ENCODE measurements at places on chromosomes 5 and 9.

DNA sequence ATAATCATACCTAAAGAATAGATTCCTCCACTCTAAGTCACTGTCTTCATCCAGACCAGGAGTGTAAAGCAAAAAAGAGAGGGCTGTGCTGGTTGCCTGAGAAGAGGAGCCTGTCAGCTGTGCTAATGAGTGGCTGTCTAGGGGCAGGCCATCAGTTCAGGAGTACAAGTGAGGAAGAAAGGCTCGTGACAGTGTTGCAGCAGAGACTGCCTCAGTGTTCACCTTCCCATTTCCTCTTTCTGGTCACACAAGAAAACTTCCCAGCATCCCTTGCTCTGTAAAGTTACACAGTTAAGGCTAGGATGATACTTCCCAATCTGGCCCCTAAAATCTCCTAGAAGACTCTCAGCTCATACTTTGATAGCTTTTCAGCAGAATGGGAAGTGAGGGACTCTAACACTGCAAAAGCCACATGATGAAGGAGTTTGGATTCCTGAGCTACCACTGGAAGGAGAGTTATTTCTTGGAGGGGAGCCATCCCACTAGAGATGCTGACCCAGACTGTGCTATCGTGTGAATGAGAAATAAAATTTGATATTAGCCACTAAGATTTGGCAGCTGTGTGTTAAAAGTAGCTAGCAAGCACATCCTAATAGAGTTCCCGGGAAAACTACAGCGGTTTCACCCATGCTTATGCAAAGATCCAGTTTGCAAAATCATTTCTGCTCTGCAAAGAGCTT is 67.1 kb downstream of the ADAMTS12 start:
- ATAC-seq: peak; percentile 51

DNA sequence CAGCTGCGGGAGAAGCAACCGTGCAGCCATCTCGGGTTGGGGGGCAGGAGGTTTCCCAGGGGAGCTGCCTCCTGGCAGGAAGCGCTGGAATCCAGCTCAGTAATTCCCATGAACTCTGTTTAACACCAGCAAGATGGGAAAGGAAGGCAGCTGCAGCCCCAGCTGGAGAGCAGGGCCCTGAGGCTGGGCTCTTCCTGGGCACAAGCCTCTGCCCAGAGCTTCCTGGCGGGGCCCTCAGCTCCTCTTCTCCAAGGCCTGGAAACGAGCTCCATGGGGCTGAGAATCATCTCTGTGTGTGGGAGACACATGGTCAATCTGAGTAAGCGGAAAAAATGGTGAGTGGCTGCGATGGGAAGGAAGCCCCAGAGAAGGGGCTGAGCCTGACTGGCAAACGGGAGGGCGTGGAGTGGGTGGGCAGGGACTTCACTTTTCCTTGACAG is 6.3 kb downstream of the MRPL36 start:
- no peak for ATAC-seq

DNA sequence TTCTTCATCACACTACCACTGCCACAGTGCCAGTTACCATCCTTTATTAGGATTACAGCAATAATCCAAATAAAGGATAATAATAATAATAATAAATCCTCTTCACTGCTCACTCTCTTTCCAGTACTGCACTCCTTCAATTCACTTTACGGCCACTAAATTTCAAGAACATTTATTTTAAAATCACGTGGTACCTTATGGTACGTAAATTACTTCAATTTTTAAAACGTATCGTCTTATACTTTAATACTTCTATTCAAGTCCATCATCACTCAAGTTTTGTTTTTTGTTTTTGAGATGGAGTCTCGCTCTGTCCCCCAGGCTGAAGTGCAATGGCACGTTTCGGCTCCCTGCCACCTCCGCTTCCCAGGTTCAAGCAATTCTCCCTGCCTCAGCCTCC is 36.5 kb downstream of the PTBP3 start:
- ATAC-seq: no peak

GRCh38 chr5:113495422-113495841 is 7.2 kb upstream of the MCC start:
- no peak for ATAC-seq

- no peak for ATAC-seq
Measured at GRCh38 chr5:166936351-166936750, 1355.1 kb upstream of the WWC1 start.

GRCh38 chr5:64758901-64759300 is 9.6 kb downstream of the SREK1IP1 start:
- ATAC-seq: no peak

- ATAC-seq: no peak
Measured at GRCh38 chr9:115134941-115135340, 17.0 kb upstream of the TNC start.

DNA sequence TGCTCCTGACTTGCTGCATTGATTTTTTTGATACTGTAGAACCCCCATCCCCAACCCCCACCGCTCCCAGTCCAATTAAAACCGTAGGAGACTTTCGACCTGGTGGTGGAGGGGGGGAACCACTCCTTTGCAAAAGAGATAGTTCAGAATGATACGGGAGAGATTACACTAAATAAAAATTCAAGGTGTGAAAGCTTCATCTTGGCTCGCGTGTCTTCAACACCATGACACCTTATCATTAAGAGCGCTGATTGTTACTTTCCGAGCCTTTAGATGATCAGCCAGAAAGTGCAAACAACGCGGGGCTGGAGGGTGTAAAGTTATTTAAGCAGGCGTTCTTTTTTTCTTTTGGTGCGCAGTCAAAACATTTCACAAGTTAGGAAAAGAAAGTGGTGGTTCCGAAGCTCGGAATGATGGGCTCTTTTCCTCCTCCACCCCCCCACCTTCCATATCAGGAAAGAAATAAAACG is 1.3 kb upstream of the ZNF462 start:
- no peak for ATAC-seq

DNA sequence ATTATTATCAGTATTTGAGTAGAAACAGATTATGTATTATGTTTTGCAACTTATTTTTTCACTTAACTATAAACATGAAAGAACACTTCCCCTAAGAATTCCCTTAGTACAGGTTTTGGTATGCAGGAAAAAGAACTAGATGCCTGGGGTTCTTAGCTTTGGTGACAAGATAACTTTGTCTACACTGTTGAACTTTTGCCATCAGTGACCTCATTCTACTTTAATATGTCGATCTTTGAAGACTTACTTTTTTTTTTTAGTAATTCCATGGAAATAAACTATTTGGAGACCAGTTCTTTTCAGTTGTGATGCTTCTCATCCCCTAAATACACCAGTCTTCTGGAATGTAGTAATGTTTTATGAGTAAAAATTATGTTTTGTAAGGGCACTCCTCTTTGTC is 34.3 kb downstream of the ZNF462 start:
- ATAC-seq: no peak

DNA sequence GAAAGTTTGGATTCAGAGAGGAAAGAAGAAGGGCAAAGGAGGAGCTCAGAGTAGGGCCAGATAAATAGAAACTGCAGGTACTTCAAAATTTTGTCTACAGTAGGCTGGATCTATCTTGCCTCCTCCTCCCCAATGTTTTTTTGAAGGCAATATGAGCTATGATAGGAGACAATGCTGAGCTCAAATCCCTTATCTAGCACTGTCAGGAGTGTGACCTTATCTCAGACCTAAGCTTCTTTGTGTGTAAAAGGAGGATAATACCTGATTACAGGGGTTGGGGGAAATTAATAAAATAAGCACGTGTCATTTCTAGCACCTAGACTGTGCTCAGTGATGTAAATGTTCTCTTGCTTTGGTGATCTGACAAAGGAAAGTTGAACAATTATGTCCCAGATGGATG is 137.8 kb upstream of the CD180 start:
- no peak for ATAC-seq

DNA sequence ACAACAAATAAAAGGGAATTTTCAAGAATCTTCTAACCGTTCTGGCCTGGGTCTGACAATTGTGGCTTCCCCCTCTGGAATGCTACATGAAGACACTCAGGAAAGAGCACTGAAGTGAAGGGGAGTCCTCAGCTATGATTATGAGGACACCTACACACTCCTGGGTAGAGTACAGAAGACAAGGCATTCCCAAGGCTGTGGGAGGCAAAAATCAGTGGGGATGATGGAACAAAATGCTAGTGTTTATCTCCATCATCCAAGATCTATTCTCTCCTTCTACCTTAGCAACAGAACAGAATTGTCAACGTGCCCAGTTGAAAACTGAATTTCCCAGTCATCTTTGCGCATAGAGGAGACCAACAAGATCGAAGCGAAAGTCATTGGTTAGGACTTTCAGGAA is 130.1 kb upstream of the LARP1 start:
- ATAC-seq: no peak

GRCh38 chr9:20023210-20023905 is 234.5 kb upstream of the SLC24A2 start:
- no peak for ATAC-seq

- ATAC-seq: no peak
Measured at GRCh38 chr5:138229387-138229786, 16.3 kb upstream of the CDC23 start.

DNA sequence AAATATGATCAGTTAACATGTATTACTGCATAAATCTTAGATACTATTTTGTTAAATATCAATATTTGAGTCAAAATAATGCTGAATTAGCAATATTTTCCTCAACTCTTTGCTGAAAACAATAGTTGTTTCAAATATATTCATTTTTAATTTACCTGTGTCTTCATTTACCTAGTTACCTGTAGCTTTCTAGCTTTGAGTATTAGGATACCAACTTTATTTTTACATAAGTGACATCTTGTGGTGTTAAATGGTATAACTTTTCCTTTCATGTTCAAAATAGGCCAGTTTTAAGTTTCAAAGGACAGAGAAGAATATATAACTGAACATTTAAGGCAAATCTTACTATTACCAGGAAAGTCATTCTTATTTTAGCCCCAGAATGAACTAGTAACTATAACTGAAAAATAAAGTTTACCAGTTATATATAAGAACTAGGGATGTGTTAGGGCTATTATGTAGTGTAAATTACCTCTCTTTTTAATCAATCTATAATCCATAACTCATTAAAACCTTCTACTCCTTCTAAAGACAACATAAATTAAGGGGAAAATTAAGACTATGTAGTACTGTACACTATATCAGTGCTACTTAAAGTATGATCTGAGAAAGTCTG is 25.3 kb downstream of the AP3B1 start:
- no peak for ATAC-seq

- ATAC-seq: no peak
Measured at GRCh38 chr5:72530196-72530595, 23.0 kb upstream of the ZNF366 start.

DNA sequence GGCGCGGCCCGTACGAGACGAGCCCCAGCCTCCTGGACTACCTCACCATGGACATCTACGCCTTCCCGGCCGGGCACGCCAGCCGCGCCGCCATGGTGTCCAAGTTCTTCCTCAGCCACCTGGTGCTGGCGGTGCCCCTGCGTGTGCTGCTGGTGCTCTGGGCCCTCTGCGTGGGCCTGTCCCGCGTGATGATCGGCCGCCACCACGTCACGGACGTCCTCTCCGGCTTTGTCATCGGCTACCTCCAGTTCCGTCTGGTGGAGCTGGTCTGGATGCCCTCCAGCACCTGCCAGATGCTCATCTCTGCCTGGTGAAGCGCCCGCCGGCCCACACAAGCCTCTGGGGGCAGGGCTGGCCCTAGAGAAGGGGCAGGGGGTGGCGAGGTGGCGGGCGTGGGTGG is 18.5 kb downstream of the PLPP7 start:
- ATAC-seq: peak; percentile 34

DNA sequence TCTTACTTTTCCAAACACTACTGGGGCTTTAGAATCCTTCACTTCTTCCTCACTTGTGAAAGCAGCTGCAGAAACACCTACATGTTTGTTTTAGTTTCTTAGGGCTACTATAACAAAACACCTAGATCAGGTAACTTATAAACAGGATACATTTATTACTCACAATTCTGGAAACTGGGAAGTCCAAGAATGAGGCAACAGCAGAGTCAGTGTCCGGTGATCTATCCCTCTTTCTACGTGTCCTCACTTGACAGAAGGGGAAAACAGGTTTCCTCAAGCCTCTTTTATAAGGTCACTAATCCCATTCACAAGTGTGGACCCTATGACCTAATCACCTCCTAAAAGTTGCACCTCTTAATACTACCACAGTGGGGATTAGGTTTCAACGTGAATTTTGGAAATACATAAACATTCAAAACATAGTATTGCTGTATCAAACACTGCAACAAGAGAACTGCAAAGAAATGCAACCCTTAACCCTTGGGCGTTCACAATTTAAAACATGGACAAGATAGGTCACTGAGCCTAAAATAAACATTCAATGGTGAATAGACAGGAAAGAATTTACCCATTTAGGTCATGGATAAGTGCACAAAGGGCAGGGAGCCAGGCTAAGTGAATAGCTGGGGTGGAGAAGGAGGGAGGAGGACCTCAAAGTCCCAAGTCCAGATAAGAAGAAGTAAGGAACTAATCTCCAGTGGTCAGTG is 104.3 kb downstream of the PIK3R1 start:
- no peak for ATAC-seq

DNA sequence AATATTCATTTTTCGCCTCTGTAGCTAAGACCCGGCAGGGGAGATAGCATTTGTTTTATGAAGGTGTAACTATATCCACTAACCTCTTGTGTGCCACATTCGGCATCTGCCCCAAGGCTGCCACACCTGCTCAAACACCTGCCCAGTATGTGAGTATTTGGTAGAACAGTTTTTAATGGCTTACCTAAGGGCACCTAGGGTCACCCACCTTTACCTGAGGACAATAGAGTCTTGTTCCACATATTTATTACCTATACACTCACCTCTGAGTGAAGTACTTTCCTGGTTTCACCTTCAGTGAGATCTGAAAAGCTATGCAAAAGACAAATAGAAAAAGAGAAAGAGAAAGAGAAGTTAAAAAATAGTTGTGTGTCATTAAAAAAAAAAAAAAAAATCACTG is 68.0 kb upstream of the PIP5K1B start:
- ATAC-seq: no peak

DNA sequence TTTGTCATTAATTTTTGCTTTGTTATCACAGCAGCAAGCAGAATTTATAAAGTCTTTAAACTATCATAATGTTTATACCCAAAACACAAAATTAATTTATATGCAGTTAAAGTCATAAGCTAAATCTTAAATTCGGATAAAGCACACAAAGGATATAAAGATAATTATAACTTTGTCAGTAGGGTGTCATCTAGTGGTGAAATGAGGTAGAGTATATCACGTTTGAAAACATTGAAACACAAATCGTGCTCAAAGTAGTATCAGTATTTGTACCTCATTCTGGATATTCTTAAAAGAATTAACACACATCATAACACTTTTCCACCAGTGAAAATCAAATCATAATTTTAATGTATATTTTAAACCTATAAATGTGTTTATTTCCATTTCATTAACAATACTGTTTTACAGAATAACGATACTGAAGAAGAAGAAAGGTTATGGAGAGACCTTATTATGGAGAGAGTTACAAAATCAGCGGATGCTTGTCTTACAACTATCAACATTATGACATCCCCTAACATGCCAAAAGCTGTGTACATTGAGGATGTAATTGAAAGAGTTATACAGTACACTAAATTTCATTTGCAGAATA is 129.5 kb downstream of the NIPBL start:
- no peak for ATAC-seq

All from stimulated activated memory B cell treated with anti-CD40 and anti-IgM and Interleukin-4, amounts not matched to agents 10 μg/mL and 1 μg/mL and 100 μg/mL, for 72 hours (primary cell).